Pancreas (tissue), 10 donors: ENCODE measurements at places on chromosomes 3 and 15.

DNA sequence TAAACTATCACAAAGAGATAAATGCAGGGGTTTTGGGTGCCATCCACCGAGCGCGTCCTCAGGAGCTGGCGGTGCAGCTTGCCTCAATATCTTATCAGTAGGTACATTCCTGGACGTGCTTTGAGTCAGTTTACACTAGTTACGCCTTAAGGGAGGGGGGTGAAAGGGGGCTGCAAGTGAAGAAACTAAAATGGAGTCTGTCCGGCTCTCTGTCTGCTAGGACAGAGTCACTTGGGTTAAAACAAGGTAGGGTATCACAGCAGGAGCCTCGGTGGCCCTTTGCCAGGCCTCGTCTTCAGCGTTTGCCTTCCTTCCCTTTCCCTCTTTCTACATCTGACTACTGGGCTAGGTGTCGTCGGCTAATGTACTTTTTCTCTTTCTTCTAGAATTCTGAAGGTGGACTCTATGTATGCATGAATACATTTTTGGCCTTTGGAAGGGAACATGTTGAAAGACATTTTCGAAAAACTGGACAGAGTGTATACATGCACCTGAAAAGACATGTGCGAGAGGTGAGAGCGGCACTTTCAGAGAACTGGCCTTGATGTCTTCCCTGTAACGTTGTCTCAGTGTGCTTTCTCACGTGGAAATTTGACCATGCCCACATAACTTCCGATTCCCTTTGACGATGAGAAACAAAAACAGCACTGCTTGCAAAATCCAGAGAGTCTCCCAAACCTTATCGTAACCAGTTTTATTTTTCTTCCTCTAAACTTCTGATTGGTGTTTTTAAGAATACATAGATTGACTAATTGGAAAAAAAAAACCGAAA is 28.8 kb downstream of the USP13 start:
- peaks cover 4% of the 10 kb centered on the region for H3K4me1 ChIP-seq
- no peak for DNase-seq
- H3K4me3 ChIP-seq: no peak overlapping the region
- H3K36me3 ChIP-seq: no peaks in the 10 kb centered on the region
- H3K27me3 ChIP-seq: no peaks in the 10 kb centered on the region

- DNase-seq: no peak
- no peaks in the 10 kb centered on the region for H3K27me3 ChIP-seq
- H3K4me3 ChIP-seq: no peak overlapping the region
- H3K27ac ChIP-seq: no peak overlapping the region
- no peaks in the 10 kb centered on the region for H3K4me1 ChIP-seq
Measured at GRCh38 chr3:150503402-150504099, 42.7 kb downstream of the SERP1 start.

- DNase-seq: no peak
- no peaks in the 10 kb centered on the region for H3K4me1 ChIP-seq
- H3K27ac ChIP-seq: no peak overlapping the region
- no peak overlapping the region for H3K4me3 ChIP-seq
- no peaks in the 10 kb centered on the region for H3K36me3 ChIP-seq
Measured at GRCh38 chr15:100461049-100461448, 67.7 kb downstream of the CERS3 start.

DNA sequence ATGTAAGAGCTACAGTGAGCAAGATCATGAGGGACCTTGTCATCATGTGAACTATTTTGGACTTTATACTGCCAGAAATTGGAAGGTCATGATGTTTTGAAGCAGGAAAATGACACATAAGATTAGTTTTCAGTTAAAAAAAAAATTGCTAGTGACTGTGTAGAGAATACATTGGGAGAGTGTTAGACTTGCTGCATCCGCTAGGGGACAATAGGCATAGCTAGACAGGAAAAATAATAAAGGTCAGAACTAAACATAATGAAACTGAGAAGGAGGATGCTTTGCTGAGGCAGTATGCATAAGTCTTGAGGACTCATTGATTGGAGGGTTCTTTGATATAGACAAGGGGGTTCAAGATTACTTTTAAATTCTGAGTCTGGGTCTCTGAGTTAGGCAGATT is 275.8 kb upstream of the KCNH8 start:
- H3K4me3 ChIP-seq: no peak overlapping the region
- no peaks in the 10 kb centered on the region for H3K4me1 ChIP-seq
- no peaks in the 10 kb centered on the region for H3K27me3 ChIP-seq
- no peak overlapping the region for H3K27ac ChIP-seq
- no peaks in the 10 kb centered on the region for H3K36me3 ChIP-seq

DNA sequence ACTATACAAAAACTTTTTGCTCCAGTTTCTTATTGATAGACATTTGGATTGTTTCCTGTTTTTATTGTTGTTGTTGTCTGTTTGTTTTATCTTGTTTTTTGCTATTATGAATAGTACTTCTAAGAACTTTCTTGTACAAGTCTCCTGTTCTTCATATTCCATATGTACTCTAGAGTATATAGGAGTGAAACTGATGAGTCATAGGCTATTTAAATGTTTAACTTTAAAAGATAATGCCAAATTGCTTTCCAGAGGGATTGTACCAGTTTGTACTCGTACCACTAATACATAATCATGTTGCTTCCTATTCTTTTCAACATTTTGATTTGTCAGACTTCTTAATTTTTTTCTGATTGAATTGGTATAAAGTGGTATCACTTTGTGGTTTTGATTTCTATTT is 19.6 kb downstream of the LRRC49 start:
- no peaks in the 10 kb centered on the region for H3K4me1 ChIP-seq
- H3K27ac ChIP-seq: no peak overlapping the region
- no peaks in the 10 kb centered on the region for H3K36me3 ChIP-seq
- no peaks in the 10 kb centered on the region for H3K27me3 ChIP-seq

DNA sequence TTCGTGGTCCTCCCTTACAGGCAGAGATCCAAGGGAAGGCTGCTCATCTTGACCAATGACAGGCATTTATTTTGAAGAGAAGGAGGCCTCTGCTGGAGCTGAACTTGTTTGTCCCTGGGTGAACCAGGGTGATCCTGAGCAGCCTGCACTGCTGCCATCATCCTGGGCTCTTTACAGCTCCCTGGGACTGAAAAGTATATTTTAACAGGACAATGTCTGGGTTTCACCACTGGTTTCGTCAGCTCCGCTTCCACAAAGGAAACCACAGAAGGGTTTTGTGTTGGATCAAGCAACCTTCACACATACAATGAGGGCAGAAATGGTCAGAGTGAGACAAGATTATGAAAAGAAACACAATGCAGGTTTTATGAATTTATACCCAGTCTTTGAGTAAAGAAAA is 400.7 kb upstream of the TPM1 start:
- no peaks in the 10 kb centered on the region for H3K36me3 ChIP-seq
- no peaks in the 10 kb centered on the region for H3K4me1 ChIP-seq
- no peak overlapping the region for H3K4me3 ChIP-seq
- no peak overlapping the region for H3K27ac ChIP-seq
- no peaks in the 10 kb centered on the region for H3K27me3 ChIP-seq

GRCh38 chr3:78003090-78003489 is 963.2 kb downstream of the ROBO2 start:
- no peak overlapping the region for H3K4me3 ChIP-seq
- no peaks in the 10 kb centered on the region for H3K27me3 ChIP-seq
- no peak for DNase-seq
- no peaks in the 10 kb centered on the region for H3K4me1 ChIP-seq
- H3K27ac ChIP-seq: no peak overlapping the region

DNA sequence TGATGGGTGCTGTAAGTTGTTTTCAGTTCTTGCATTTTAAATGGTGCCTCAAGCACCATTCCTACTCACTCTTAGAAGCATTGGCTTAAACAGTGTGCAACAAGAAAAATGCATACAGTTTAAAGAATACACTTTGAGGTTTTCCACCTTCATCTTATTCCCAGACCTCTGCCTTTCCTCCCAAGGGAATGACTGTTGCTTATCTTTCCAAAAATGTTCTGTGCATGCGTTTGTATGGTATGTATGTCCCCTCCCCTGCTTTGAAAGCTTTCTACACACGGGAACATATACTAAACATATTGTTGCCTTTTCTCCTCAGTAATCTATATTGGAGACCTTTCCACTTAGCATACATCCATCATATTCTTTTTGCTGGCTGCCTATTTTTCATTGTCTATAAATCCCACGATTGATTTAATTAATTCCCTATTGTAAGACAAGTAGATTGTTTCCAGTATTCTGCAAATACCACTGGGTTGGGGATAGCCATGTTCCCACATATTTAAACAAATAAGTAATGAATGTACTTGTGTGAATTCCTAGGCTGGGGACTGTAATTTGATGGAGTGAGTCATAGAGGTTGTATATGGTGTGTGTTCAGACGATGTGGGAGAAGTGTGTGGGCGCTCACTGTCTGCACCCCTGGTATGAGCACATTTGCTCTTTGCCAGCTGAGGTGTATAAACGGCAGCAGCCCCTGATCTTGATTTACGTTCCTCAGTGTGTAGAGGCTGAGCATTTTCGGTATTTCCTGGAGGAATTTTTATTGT is 5.8 kb downstream of the TRAK1 start:
- no peaks in the 10 kb centered on the region for H3K4me1 ChIP-seq
- no peaks in the 10 kb centered on the region for H3K27me3 ChIP-seq
- no peak for DNase-seq
- no peak overlapping the region for H3K27ac ChIP-seq

GRCh38 chr3:52444860-52445793 is at the start of gene SEMA3G:
Gene SEMA3G, minus strand, starts transcription at chr3:52445103. Its CDS starts 76 bp downstream, at chr3:52445027.
- no peaks in the 10 kb centered on the region for H3K27me3 ChIP-seq
- peak; percentile 85 for DNase-seq
- H3K4me1 ChIP-seq: no peaks in the 10 kb centered on the region
- peak within 1 kb of the TSS; percentile 20 for H3K4me3 ChIP-seq

- DNase-seq: no peak
- peaks cover 3% of the 10 kb centered on the region for H3K36me3 ChIP-seq
- H3K27ac ChIP-seq: no peak overlapping the region
- peaks cover 7% of the 10 kb centered on the region for H3K4me1 ChIP-seq
- H3K27me3 ChIP-seq: no peaks in the 10 kb centered on the region
- H3K4me3 ChIP-seq: no peak overlapping the region
Measured at GRCh38 chr3:108202080-108202479, 20.1 kb downstream of the IFT57 start.

- H3K36me3 ChIP-seq: no peaks in the 10 kb centered on the region
- peak overlapping the region; percentile 93 for H3K27ac ChIP-seq
- no peaks in the 10 kb centered on the region for H3K27me3 ChIP-seq
- H3K4me3 ChIP-seq: peak overlapping the region; percentile 69
- peak; percentile 37 for DNase-seq
- no peaks in the 10 kb centered on the region for H3K4me1 ChIP-seq
Measured at GRCh38 chr3:48919215-48920138, 835 bp downstream of the ARIH2 start.

- no peaks in the 10 kb centered on the region for H3K36me3 ChIP-seq
- H3K4me1 ChIP-seq: no peaks in the 10 kb centered on the region
- no peak overlapping the region for H3K4me3 ChIP-seq
- H3K27me3 ChIP-seq: no peaks in the 10 kb centered on the region
Measured at GRCh38 chr3:177287231-177287630, 89.9 kb upstream of the TBL1XR1 start.

GRCh38 chr3:111748132-111748531 is 110.9 kb upstream of the PHLDB2 start:
- H3K27ac ChIP-seq: no peak overlapping the region
- DNase-seq: no peak
- no peaks in the 10 kb centered on the region for H3K27me3 ChIP-seq
- no peaks in the 10 kb centered on the region for H3K36me3 ChIP-seq

GRCh38 chr3:63613561-63613960 is 38.9 kb upstream of the SNTN start:
- no peaks in the 10 kb centered on the region for H3K36me3 ChIP-seq
- no peak for DNase-seq
- H3K4me1 ChIP-seq: no peaks in the 10 kb centered on the region
- no peak overlapping the region for H3K27ac ChIP-seq
- no peak overlapping the region for H3K4me3 ChIP-seq

- no peak overlapping the region for H3K4me3 ChIP-seq
- no peak overlapping the region for H3K27ac ChIP-seq
- DNase-seq: no peak
- no peaks in the 10 kb centered on the region for H3K27me3 ChIP-seq
Measured at GRCh38 chr15:71447328-71448250, 332.3 kb downstream of the THSD4 start.

DNA sequence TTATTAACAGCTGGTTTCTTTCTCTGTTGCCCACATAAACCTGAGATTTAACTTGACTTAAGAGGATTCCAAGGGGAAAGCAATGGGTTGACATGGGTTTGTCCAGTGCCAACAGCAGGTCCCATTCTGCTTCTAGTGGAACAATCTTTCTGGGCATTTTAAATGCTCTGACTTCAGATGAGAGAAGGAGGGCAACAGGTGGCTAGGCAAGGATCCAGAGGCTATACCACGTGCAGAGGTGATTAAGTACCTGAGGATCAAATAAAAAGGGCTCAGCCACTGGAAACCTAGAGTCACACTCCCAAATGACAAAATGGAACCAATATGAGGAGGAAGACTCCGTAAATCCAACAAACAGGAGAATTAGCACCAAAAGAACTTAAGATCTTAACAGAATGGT is 28.5 kb downstream of the CMTM6 start:
- DNase-seq: no peak
- H3K27me3 ChIP-seq: no peaks in the 10 kb centered on the region
- no peaks in the 10 kb centered on the region for H3K36me3 ChIP-seq
- no peak overlapping the region for H3K27ac ChIP-seq
